ENCODE measurements at places on chromosomes 7 and 10.

GRCh38 chr10:28796606-28797512, 119.5 kb downstream of the BAMBI start:
- no peak for DNase-seq

GRCh38 chr7:78071491-78072200, 273.1 kb downstream of the PHTF2 start:
- DNase-seq = no peak

- no peak for DNase-seq
These were observed 3.8 kb upstream of the ADAMTS14 start for GRCh38 chr10:70668454-70668970.

GRCh38 chr7:123784263-123784662, 35.5 kb upstream of the WASL start:
- peak; percentile 58 for DNase-seq

GRCh38 chr7:25167262-25167843, 42.3 kb upstream of the CYCS start:
- no peak for DNase-seq

- DNase-seq = no peak
These were observed 52.0 kb upstream of the STEAP1B start for GRCh38 chr7:22551768-22552513.

GRCh38 chr7:44775383-44776107, 20.9 kb upstream of the PPIA start:
- DNase-seq = no peak

DNA sequence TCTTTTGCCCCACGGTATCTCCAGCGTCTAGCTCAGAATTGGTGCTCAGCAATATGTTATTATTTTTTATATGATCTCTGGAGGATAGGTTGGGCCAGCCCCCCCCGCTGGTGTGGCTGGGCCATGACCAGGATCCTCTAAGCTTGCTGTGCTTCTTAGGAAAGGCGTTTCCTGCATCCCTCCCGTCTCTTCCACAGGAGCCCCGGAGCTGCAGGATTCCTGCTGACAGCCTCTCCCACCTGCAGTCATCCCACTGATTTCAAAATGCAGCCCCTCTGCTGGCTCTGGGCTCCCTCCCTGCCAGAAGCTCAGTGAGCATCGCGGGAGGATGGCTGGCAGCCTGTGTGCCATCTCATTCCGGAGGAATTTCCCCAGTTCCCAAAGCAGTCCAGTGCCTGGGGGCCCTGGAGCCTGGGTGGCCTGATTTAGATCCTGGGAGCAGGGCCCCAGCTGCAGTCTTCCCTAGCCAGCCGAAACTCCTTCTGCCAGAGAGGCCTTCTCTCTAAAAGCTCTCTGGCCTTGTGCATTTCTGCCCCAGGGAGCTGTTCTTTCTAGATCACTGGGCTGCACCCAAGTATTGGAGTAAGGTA, 21.8 kb upstream of the GOLGA7B start:
- no peak for DNase-seq

GRCh38 chr7:155338632-155339320, 41.1 kb downstream of the INSIG1 start:
- DNase-seq = no peak

DNA sequence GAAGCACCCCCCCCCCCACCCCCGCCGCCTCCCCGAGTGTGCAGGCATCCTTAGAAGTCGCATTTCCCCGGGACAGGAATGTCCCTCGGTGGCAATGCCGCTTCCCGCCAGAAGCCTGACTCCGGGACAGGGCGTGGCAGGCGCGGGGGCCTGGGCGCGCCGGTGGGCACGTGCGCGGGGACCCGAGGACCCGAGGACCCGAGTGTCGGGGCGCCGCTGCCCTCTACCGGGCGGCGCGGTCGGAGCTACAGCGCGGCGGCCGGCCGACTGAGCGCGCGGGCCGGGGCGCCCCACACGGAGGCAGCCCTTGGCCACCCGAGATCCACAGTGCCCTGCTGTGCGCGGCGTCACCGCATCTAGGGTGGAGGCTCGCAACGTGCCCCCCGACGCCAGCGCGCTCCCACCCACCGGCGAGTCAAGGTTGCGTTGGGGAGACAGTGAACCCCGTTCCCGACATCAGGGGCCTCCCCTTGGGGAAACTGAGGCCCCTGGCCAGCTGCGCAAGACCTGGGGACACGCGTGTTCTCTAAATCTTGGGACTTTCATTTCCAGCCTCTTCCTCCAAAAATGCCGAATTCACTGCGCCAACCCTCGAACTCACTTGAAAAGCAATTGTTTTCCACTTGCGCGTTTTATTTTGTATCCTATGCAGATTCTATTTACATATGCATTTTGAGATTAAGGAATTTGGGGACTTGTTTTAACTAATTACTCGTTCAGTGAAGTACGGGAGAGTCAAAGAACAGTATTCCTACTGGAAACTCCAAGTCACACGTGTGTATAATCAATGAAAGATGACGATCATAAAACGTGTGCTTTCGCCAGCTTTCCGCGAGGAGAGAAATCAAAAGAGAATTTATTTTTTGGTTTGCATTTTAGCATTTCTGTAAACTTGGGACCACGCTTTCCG, 3.1 kb upstream of the CUX1 start:
- DNase-seq = peak; percentile 89

DNA sequence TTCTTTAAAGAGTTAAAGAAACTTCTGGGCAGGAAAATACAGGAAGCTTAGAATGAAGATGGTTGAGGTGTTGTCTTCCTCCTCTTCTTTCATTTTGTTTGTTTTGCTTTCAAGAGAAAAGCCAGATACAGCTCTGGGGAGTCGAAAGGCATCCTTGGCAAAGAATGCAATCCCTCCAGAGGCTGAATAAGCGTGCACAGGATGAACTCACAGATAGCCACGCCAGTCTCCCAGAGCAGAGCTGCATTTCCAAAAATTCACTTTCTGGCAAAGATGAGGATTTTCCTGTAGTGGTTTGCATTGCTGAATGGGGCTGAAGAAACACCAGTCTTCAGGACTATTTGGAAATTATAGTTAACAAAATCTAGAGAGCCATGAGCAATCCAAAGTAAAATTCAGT, 336.4 kb downstream of the NRG3 start:
- no peak for DNase-seq

- DNase-seq = no peak
These were observed 64.5 kb upstream of the ANKRD1 start for GRCh38 chr10:90985321-90985933.

DNA sequence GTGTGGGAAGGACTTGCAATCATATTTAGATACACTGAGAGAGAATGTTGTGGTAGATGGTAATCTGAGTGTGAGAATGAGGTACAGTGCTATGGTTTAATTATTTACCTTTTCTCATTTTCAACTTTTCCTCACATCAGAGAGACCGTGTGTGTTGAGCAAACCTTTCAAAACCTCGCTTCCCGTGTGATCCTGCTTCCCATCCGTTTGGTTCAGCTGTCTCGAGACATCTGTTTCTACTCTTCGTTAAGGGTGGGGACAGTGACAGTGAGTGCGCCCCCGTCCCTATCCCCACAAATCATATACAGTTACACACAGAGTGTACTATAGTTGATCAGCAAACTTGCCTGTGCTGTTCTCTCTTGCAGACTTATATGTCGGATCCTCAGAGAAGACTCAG, 33.0 kb upstream of the NOBOX start:
- no peak for DNase-seq

DNA sequence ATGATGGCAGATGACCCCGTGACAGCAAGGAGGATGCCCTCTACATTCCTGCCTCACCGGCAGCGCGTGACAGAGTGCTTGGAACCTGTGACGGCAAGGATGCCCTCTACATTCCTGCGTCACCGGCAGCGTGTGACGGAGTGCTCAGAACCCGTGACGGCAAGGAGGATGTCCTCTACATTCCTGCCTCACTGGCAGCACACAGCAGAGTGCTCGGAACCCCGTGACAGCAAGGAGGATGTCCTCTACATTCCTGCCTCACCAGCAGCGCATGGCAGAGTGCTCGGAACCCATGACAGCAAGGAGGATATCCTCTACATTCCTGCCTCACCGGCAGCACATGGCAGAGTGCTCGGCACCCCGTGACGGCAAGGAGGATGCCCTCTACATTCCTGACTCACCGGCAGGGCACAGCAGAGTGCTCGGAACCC, 231.0 kb downstream of the DIP2C start:
- DNase-seq = no peak

DNA sequence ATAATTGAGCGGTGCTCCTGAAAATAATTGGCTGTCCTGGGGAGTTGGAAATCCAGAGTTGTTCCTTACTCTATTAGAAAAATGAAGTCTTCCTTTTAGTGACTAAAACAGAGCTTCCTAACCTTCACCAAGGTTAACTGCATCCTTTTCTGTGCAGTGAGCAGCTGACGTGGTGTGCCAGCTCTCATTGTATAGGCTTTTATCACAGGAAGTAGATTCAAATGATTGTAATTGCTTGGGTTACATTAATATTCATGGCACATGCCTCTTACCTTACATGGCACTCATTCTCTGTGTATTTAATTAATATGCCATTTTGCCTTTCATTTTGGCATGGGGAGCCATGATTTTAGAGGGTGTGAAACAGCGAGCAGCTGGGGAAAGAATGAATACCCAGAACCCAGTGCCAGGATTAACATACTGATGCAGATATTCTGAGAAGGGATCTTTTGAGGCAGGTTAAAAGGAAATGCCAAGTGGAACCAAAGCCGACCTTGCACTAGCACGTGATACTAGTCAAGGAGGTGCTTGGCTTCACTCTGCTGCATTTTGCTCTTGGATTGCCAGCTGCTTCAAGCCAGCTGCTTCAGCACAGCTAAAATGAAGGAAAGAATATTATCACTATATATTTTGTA, 115.3 kb downstream of the ST7 start:
- DNase-seq = no peak

DNA sequence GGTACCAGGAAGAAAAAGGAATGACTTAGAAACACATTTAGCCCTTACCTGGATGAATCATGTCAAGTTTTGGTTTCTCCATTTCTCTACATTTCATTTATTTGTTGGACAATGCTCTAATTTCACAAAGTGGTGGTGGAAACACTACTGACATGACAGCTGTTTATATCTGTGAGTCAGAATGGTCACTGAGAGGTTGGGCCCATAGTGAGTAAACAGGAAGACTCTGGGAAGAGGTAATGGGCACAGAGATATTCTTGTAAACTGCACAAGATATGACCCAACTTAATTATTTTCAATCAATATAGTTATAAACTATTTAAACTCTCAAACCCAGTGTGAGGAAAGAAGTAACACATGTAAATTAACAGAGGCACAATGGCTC, 176.3 kb upstream of the MEOX2 start:
- no peak for DNase-seq

- DNase-seq = no peak
These were observed 3.4 kb downstream of the TMEM209 start for GRCh38 chr7:130201796-130202195.

GRCh38 chr7:6167004-6167551, 105.3 kb downstream of the CYTH3 start:
- DNase-seq = no peak

GRCh38 chr7:158494643-158495042, 93.0 kb downstream of the PTPRN2 start:
- DNase-seq = no peak

GRCh38 chr7:70142247-70142932, 544.1 kb downstream of the AUTS2 start:
- DNase-seq = no peak

DNA sequence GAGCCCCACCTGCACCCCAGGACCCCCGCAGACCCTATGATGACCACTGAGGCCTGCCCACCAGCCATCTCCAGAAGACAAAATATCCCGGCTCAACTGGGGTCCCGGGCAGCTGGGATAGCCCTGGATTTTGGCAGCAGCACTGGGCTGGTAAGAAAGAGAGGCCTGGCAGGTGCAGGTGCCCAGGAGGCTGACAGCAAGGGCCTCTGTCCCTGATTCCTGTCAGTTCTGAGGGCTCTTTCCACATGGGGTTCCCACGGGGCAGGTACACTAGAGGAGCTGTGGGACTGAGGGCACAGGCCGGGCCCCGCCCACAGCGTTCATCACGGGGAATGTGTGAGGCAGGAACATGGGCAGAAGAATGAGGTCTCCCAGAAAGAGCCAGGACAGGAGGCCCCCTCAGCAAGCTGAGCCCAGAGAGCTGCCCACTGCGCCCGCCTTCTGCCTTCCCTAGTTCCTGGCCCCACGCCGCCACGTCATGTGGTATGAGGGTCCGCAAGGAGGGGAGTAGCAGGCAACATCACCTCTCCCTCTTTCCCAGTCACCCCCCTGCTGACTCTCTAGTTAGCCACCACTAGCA, 12.8 kb upstream of the NDST2 start:
- no peak for DNase-seq

GRCh38 chr10:130027716-130028464, 63.8 kb upstream of the EBF3 start:
- DNase-seq = no peak

GRCh38 chr7:2523941-2524807, 4.6 kb downstream of the LFNG start:
- peak; percentile 75 for DNase-seq

GRCh38 chr7:11786186-11786585, 45.8 kb downstream of the THSD7A start:
- no peak for DNase-seq

DNA sequence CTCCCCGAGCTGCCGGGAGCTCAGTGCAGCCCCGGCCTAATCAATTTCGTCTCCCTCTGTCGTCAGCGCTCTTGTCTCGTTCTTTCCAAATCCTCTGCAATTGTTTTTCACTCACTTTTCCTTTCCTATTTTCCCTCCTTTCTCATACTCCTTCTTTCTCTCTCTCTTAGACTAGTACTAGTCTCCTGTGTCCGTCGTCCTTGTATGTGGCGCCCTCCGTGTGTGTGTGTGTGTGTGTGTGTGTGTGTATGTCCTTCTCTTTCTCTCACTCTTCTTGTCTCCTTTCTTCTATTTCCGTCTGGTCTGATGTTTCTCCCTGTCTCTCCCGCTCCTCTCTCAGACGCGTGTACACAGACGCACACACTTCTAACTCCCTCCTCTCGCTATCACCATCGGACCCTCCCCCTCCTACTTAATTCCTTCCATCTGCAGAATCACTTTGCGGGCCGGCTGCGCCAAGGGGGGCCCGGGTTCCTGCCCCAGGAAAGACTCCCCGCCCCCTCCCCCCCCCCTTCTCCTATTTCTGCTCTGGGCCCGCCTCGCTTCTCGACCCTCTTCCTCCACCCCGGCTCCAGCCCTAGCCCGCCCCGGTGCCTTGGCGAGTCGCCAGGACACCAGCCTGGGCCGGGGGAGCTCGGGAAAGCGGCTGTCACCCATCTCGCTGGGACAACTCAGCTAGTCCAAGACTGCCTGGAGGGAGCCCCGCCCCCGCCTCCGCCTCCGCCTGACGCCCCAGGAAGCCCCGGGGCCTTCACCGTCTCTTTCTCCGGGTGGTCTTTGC, 743 bp upstream of the ZCCHC24 start:
- no peak for DNase-seq

DNA sequence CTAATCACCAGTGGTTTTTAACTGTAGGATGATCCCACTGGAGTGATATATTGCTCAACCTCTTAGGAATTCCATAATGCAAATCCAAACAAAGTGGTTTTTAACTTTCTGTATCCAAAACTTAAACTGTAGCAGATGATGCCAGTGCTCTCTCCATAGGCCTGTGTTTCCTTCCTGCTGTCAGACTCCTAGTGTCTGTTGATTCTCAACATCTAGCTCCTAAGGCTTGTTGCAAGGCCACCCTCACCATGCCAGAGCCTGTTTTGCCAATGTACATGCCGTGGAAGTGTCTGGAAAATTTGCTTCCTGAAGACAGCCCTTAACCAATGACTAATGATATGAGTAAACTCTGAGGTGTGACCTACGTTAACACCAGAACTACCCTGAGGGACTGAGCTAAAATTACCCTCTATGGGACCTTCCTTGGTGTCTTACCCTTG, 39.3 kb downstream of the C1GALT1 start:
- DNase-seq = no peak

- no peak for DNase-seq
These were observed 83.4 kb downstream of the EZH2 start for GRCh38 chr7:148800677-148801076.

GRCh38 chr7:63043657-63044543, 954.7 kb upstream of the ZNF722 start:
- DNase-seq = no peak

All from suppressor macrophage (primary cell).